ENCODE measurements at places on chromosomes 16 and 17. TPM values are rescaled to one million over a fixed set of nuclear protein-coding genes. Genes with fewer than 3 reads are reported as not detected.

GRCh38 chr16:71623597-71623996 lies 2.4 kb upstream of the MARVELD3 start:
- DNase-seq, result no peak

DNA sequence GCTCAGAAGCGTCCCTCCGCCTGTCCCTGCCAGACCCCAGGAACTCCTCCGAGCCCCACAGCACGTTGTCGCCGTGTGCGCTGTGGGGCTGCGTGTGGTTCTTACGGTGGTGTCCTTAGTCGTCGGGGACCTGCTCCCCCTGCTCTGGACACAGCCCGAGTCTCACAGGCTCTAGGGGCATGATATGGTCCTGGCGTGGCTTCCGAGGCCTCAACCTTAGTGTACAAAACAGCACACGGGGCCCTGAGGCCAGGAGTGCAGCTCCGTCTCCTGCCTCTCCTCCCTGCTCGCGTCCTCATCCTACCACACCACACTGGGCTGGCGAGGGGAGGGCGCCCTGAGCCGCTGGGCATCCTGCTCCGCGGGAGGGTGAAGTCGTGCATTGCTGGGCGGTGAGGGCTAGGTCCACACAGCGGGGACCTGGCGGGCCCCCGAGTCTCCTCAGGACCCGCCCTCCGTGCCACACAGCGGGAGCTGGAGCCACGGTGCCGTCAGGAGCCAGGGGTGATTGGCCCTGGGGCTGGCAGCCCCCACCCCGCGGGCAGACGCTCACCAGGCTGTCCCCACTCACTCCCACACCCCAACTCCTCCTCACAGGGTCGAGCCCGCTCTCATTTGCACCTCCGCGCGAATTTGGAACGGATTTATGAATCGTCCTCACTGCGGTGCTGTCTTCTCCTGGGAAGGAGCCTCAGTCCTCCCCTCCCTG lies 1.2 kb upstream of the MAFG start:
- no peak for DNase-seq

DNA sequence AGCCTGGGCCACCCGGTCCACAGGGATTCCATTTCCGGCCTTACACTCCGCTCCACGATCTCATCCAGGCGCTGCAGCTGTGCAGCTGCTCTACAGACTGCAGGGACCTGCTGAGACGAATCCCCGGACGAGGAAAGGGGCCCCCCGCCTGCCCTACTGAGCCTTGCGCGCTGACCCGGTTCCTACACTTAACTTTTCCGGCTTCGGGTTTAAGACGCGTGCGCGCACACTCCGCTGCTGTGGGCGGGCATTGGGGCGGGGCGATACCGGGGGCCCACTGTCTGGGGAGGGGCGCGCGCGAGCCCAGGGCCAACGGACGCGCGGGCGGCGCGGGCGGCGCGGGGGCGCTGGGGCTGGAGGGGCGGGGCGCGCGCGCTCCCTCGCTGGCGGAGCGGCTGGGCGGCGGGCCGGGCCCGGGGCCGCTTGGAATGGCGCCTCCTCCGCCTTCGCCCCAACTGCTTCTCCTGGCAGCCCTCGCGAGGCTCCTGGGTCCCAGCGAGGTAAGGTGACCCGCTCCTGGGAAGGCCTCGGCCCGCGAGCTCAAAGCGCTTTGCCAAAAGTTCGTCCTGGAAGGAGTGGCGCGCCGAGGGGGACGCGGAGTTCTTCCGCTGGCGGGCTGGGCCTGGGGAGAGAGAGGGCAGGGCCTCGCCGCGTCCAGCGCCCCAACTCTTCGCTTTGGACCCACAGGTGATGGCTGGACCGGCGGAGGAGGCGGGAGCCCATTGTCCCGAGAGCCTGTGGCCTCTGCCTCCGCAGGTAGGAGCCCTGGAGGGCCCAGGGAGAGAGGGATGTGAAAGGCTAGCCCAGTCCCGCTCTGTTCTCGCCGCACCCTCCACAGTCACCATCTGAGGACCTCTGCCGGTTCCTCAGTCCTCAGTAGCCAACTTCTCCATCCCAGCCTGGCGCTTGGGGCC lies at the start of gene TP53I13:
TP53I13 (plus strand) TSS at position 371 of the 914 bp plus-strand sequence; CDS start at position 429, 58 bp downstream.
- DNase-seq, result peak; percentile 96

HCRT gene
- total RNA-seq, result not detected

DNA sequence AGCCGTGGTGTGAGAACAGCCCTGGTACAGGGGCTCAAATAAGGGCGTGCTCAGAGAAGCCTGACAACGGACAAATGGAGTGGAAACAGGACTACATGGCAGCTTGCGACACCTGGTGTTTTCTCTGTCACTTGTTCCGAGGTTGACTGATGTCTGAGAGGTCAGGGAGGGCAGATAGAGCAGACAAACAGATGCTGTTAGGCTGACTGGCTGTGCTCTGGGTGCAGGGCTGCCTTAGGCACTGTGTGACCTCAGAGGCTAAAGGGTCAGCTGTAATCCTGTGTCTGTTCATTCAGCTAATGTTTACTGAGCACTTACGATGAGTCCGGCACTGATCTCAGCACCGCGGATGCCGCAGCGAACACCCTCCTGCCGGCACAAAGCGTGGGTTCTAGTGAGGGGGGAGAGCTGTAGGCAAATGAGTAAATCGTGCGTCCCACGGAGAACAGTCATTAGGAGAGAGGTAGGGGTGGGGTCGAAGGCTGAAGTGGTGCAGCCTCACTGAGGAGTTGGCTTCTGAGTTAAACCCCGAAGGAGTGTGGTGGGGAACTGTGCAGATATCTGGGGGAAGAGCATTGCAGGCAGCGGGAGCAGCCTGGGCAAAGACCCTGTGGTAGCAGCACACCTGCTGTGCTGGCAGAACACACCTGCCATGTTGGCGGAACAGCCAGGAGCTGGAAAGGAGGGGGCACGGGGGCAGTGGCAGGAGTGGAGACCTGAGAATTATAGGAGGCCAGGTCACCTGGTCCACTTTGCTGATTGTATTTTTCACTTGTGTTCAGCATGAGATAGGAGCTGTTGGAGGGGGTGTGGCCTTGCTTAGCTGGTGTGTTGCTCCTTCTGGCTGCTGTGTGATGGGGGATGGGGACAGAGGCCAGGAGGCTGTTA lies 35.0 kb downstream of the GPT2 start:
- DNase-seq, result no peak

PRKCB gene
- 15.6 TPM for total RNA-seq

DNA sequence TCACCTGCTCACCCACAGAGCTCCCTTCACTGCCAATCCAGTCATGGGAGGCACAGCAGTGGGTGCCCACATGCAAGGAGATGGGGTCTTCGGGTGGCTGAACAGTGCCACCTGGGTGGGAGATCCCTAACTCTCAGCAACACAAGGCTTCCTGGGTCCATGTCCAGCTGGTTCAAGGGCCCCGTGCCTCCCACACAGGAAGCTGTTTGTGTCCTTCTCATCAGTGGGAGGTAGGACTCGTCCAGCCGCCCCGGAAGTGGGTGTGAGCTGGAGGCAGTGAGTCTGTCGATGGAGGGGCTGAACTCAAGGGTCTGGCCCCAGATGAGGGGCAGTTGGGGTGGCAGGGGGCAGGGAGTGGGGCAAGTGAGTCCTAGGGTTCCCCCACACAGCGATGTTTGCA lies 1.6 kb downstream of the FBXL16 start:
- no peak for DNase-seq

Data from esophagus muscularis mucosa (tissue), 4 donors.